Fibroblast of skin of right quadriceps (primary cell): ENCODE measurements at places on chromosomes 13 and 19.
A peak's percentile ranks its signal among the peaks of the same experiment; 100 is the strongest.

DNA sequence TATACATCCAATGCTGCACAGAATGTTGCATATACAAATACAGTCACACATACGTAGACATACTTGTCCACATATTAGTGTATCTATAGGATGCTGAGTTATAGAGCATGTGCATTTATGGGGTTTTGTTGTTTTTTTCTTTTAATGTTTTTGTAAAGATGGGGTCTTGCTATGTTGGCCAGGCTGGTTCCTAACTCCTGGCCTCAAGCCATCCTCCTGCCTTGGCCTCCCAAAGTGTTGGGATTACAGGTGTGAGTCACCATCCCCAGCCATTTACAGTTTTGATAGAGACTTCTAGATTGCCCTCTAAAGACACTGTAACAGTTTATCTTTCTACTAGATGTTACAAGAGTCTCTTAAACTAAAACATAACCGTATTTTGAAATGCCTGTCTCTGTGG lies 14.3 kb downstream of the HNRNPUL1 start:
- DNase-seq, result no peak

DNA sequence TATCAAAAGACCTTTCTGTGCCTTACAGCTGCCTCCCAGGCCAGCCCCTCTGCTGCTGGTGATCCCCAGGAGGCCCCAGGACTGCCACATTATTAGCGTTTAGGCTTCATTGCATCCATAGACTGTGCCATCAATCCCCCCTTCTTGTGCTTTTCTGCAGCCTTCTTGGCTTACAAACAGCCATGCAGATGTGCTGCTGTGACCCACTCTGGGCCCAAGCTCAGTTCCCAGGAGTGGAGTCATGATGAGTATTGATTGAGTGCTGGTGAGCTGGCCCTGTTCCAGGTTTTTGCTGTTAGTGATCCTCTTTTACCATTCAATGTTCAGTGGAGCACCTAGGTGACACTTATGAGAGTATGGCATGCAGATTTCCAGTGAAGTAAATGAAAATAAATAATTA lies 59.9 kb upstream of the SLAIN1 start:
- DNase-seq, result no peak

GRCh38 chr13:42981317-42981716 lies 10.7 kb downstream of the EPSTI1 start:
- peak; percentile 96 for DNase-seq

- DNase-seq, result no peak
Observed at GRCh38 chr19:58274771-58275201, 4.0 kb upstream of the ZNF8 start.

DNA sequence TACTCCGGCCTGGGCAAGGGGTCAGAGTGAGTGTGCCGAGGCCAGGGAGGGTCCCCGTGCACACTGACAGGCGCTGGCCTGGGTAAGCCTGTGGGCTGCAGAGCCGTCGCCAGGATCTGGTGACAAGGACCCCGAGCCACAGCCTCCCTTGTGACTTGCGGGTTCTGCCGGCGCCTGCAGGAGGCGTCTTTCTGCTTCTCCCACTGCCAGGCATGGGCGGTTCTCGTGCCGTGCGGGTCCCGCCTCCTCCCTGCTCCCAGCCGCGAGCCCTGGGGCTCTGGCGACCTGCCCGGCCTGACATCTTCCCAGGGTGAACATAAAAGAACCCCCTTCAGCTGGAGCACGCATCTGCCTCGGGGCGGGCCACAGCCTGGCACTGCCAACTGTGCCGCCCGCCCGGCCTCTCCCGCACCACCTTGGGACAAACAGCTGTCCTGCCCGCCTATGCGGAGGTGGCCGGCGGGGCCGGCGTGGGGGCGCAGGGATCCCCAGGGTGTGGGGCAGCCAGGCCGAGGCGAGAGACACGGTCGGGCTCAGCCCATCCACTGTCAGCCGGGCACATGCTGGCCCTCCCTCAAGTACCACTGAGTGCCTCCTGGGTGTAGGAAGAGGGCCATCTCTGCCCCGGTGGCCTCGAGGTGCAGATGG lies 1.5 kb upstream of the HCN2 start:
- peak; percentile 80 for DNase-seq

DNA sequence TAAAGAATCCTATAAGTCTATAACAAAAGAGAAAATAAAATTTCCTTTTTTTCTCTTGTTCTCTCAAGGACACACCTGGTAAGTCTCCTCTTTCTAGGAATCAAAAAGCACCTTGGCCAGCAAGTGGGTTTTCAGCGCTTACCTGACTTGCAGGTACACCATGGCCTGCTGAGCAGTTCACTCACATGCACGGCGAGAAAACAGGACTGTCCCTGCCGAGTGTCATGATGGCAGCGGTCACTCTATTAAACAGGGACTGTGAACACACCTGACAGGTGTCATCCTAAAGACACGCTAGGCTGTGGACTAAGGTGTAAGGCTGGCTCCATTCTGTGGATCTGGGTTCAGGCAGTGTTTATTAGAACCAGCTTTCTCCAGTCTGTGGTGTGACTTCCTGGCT lies 170.2 kb downstream of the TEX29 start:
- no peak for DNase-seq

GRCh38 chr13:75414036-75414827 lies 67.7 kb downstream of the TBC1D4 start:
- DNase-seq, result no peak

GRCh38 chr13:72456486-72456885 lies 270.9 kb downstream of the MZT1 start:
- no peak for DNase-seq

GRCh38 chr13:93345024-93345423 lies 118.4 kb downstream of the GPC6 start:
- DNase-seq, result no peak

- no peak for DNase-seq
Observed at GRCh38 chr19:51602189-51602854, 27.9 kb downstream of the SIGLEC5 start.

- DNase-seq, result no peak
Observed at GRCh38 chr13:98054301-98054700, 88.6 kb upstream of the FARP1 start.

DNA sequence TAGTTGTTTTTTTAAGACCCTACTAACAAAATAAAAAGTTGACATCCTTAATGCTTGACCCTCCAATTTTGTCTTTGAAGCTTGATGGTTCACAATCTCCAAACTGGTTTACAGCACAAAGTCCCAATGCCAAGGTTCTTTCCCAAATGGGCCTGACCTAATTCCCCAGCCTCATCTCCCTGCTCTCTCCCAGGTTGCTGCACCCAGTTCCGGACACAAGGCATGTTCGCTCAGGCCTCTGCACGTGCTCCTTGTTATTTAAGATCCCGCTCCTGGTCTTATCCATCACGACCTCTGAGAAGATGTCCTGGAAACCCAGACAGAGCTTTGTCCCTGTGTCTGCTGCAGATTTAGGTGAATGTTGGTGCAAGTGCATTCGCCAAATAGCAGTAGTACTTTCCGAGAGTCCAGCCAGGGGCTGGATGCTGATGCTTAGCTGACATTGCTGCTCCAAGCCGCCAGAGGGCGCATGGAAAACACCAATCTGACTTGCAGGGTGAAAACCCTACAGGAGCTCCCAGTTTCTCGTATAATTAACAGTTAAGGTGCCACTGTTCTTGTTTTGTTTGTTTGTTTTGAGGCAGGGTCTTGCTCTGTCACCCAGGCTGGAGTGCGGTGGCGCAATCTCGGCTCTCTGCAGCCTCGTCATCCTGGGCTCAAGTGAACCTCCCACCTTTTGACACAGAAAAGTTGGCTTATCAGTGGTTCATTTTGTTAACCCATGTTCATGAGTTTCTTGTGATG lies 18.5 kb downstream of the LYPD3 start:
- DNase-seq, result peak; percentile 63

DNA sequence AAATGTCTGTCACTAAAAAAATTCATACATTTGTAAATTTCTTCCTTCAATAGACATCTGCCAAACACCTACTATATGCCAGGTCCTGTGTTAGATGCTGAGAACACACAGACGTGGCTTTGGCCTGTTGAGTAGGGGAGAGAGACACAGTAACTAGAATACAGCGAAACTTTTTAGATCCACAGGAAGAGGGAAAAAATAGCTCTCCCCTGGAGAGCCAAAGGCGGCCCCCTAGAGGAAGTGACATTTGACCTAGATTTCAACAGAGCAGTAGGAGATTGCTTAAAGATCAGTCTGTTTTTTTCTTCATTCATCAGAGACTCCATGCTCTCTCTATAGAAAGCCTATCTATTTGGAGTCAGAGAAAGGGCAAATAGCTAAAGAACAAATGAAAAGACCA lies 11.3 kb downstream of the LCP1 start:
- peak; percentile 19 for DNase-seq

GRCh38 chr19:29928831-29929230 lies 13.2 kb upstream of the URI1 start:
- DNase-seq, result no peak

- peak; percentile 21 for DNase-seq
Observed at GRCh38 chr19:39941615-39942365, 7.4 kb upstream of the FCGBP start.

- DNase-seq, result no peak
Observed at GRCh38 chr13:43170506-43170905, 147.1 kb downstream of the DNAJC15 start.

DNA sequence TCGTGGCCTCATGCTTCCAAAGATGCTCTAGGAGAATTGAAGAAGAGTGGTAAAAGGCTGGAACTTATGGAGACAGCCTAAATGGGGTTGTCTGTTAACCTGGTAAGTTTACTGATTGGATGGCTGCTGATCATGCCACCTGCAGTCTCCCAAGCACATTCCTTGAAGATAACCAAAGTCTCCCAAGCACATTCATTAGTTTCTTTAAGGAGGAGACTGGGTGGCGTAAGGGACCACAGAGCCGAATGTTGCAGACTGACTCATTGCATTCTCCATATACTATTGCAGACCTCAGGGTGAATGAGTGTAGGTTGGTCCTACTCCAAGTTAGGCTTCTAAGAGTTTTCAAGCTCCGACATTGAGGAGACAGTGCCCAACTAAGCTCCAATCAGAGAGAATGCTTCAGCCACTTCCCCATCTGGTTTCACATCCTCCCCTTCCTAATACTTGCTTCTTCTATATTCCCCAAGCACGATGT lies at the start of gene IGFL3:
Gene IGFL3, minus strand, starts transcription at position 51 of the 478 bp plus-strand sequence. Its CDS starts 39 bp downstream, at position 12.
- peak; percentile 19 for DNase-seq

GRCh38 chr13:110359840-110360301 lies 52.8 kb downstream of the COL4A2 start:
- peak; percentile 66 for DNase-seq

DNA sequence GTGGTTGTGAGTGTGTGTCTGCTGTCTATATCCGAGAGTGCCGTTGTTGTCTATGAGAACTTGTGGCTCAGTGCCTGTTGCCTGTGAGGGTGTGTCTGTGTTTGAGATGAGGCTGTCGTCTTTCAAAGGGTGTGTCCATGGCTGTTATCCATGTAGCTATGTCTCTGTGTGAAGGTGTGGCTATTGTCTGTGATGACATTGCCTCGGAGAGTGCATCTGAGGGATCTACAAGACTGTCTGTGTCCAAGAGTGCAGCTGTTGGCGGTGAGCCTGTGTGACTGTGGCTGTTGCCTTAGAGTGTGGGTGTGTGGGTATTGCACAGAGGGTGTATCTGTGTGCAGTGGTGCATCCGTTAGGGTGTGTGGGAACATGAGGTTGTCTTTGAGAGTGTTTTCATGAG lies 4.9 kb downstream of the NUMBL start:
- no peak for DNase-seq

DNA sequence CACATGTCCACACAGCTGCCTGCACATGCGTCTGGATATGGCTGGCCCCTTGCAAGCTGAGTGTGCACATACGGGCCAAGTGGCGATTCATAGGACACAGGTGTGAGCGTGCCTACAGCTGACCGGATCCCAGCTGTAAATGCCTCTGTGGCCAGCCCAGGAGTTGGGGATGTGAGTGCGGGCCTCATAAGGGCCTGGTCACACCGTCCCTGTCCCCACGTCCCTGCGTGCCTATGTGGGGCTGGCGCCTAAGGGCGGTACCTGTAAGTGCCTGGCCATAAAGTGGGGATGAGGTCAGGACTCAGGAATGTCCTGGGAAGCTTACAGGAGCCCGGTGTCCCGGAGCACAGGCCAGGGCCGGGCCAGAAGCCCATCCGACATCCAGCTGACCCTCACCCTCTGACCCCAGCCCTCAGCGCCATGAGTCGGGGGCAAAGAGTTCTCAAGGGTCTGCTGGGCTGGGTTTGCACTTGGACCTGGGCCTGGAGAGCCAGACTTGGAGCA lies 1.3 kb upstream of the ARHGAP45 start:
- no peak for DNase-seq

DNA sequence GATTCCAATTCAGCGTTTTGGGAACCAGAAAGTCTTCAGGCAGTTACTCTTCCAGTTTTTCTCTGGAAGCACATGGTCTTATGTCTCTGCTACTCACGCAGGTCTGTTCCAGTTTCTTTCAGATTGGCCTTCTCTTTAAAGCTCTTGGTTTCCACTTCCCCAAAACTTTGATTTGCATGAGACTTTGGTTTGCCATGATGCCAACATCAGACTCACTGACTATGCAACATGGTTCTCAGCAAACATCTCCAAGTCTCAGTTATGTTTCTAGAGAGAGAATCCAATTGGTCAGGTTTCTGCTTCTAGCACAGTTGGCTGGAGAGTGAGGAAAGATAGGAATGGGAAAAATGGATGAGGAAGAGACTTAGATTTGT lies 3.1 kb downstream of the AKAP11 start:
- no peak for DNase-seq

DNA sequence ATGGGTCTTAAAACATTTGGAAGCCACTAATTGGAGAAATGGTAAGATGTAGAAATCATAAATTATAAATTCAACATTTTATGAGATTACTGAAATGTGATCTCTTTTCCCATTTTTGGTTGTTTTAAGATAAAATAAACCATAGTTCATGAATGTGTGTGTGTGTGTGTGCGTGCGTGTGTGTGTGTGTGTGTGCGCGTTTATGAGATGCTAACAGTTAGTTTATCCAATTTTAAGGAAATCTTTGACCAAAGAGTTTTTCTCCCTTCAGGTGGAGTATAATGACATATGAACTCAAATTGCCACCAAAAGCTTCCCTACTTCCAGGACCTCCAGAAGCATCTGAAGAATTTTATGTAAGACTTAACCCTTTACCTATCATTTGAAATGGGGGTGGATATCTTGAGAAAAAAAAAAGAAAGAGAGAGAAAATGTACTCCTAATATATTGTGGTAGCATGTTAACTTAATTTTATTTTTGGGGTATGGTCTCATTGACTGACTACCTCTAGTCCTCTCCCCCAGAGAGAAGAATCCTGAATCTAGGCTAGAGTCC lies 98.1 kb upstream of the AKAP11 start:
- DNase-seq, result no peak

GRCh38 chr19:49331616-49332055 lies 3.6 kb upstream of the CD37 start:
- peak; percentile 43 for DNase-seq

- DNase-seq, result no peak
Observed at GRCh38 chr19:14138576-14139265, 2.3 kb upstream of the ASF1B start.

- peak; percentile 69 for DNase-seq
Observed at GRCh38 chr13:50893211-50893852, 16.3 kb upstream of the RNASEH2B start.

- DNase-seq, result no peak
Observed at GRCh38 chr13:43391036-43391435, 367.6 kb downstream of the DNAJC15 start.

- DNase-seq, result no peak
Observed at GRCh38 chr13:78601874-78602560, 1.3 kb downstream of the POU4F1 start.

GRCh38 chr13:40963927-40964326 lies 55.2 kb downstream of the ELF1 start:
- peak; percentile 32 for DNase-seq
